ENCODE measurements at places on chromosomes 7 and 10.

DNA sequence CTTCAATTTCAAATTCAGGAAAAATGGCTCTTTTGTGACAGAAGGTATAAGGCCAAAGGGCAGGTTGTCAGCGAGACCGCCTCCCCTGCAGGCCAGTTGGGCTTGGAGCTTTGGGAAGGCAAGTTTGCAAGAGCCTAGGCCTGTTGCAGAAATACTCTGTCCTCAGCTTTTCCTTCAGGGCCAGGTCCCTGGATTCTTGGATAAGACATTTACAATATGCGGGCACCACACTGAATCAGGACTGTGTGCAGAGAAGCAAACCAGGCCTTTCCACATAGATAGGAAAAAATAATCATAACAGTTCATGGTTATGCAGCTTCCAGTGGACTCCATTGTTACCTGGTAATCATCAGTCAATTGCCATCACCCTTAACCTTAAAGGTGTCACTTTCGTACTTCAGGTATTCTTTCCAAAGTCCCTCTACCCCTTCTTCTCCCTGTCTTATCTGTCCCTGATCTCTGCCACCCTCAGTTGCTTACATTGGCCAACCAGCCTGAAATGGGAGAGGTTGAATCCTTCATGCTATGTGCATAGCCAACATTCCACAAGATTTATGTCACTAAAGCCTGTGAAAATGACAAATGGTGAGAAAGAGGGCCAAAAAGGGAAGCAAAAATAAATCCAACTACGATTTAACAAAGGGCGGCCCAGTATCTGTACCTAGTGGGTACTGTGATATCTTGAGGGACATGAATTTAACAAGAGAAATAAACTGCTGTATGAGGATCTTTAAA lies 304.5 kb upstream of the NFE2L3 start:
- DNase-seq = no peak

GRCh38 chr10:79927111-79927828 lies 21.6 kb downstream of the SFTPD start:
- DNase-seq = no peak

DNA sequence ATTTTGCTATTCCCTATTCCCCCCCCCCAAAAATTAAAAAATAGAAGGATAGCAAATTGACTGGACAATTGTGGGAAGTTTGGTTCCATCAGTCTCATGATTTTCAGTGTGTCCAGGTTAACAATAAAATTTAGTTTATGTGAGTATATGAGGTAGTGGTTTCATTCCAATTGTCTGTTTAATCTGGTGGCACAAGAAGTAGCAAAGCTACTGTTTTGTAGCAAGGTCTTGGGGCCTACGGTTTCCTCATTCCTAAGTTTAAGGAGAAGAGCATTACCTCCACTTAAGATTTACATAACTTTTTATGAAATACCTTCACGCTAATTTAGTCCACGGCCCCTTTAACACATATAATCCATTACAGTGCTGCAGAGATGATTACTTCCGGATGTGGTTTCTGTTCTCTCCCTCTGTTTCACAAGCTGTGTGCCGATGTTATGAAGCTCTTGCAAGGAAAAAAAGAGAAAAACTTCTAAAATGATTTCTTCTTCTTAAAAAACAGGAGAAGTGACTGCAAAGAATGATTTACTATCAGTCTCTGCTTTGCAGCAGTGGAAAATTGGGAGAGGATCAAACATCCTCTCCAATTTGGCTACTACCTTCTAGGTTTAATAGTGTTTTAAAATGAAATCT lies 32.7 kb upstream of the NPVF start:
- peak; percentile 60 for DNase-seq

GRCh38 chr10:45064998-45065397 lies 64.3 kb downstream of the ZNF22 start:
- no peak for DNase-seq

DNA sequence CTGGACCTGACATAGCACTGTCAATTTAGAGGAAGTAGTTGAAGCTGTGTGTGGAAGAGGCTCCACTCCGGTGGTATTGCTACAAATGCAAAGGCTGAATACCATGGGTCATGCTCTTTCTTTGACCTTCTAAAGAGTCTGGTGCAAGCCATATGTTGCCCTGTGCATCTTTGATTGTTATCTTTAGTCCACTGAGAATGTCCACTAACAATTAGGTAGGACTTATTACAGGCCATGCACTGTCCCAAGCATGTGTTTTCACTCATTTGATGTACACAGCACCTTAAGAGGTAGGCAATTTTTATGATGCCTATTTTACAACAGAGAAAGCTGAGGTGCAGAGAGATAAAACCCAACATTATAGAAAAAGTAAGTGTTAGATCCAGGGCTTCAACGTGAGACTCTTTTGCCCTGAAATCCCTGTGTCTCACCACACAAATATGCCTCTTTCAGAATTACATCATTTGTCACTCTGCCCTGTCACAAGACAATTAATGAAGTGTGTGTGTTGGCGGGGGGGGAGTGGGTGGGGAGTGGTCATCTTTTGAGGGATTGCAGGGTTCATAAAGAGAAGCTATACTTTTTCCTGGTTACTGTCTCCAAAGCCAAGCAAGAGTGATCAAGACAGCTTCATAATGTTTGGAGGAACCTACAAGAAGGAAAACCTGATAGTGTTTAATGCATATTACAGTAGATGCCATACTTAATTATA lies 637.6 kb upstream of the IGFBP3 start:
- no peak for DNase-seq

DNA sequence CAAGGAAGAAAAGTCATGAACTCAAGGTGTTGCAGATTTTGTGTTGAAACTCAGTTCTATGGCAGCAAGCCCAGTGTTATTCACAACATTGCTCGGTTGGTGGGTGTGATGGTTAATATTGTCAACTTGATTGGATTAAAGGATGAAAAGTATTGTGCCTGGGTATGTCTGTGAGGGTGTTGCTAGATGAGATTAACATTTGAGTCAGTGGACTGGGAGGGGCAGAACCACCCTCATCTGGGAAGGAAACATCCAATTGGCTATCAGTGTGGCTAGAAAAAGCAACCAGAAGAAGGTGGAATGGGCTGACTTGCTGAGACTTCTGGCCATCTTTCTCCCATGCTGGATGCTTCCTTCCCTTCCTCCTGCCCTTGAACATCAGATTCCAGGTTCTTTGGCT lies 353.2 kb downstream of the ADRA2A start:
- no peak for DNase-seq

GRCh38 chr10:1368842-1369171 lies 312.6 kb downstream of the WDR37 start:
- no peak for DNase-seq

- peak; percentile 11 for DNase-seq
Measured at GRCh38 chr10:65891073-65891981, 1034.5 kb upstream of the LRRTM3 start.

DNA sequence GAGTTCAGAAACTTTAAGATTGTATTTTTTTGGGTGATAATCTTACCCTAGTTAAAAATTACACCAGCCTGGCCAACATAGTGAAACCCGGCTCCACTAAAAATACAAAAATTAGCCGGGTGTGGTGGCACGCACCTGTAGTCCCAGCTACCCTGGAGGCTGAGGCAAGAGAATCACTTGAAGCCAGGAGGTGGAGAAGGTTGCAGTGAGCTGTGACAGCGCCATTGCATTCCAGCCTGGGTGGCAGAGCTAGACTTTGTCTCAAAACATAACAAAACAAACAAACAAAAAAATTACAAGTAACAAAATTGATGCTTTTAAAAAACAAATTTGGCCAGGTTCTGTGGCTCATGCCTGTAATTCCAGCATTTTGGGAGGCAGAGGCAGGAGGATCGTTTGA lies 76.7 kb downstream of the ANKRD61 start:
- no peak for DNase-seq

GRCh38 chr7:147376192-147376591 lies 1214.4 kb upstream of the C7orf33 start:
- DNase-seq = no peak

DNA sequence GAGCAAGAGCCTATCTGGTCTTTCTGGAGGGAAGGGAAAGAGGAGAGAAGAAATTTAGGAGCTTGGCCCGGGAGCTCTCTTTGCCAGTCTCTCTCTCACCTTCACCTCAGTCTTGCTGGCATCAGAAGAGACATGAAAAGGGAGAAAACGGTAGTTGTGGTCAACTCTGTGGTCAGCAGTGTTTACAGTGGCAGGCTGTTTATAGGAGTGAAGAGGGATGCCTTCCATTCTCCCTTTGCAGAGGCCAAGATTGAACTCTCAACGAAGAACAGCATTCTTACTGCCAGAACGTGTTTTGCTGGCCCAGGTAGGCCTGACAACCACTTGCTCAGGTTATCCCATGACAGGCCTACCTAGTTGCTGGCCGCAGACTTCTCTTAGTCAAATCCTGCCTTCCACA lies 133.3 kb downstream of the CCDC3 start:
- no peak for DNase-seq

DNA sequence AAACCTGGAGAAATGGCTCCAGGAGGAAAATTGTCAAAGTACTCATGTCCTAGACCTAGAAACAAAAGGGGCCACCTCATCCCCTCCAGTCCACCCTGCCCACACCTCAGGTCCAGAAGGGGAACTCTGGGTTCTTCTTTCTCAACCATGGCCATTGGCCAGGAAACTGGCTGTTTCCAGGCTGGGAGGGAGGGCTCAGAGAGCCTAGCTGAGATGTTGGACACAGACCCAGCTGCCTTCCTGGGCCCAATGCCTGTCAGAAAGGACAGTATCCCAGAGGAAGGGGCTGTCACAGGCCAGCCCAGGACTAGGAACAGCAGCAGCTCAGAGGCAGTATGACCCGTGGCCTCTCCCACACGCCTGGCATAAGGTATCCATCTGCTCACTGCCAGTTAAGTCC lies 9.6 kb downstream of the GRID1 start:
- DNase-seq = no peak

DNA sequence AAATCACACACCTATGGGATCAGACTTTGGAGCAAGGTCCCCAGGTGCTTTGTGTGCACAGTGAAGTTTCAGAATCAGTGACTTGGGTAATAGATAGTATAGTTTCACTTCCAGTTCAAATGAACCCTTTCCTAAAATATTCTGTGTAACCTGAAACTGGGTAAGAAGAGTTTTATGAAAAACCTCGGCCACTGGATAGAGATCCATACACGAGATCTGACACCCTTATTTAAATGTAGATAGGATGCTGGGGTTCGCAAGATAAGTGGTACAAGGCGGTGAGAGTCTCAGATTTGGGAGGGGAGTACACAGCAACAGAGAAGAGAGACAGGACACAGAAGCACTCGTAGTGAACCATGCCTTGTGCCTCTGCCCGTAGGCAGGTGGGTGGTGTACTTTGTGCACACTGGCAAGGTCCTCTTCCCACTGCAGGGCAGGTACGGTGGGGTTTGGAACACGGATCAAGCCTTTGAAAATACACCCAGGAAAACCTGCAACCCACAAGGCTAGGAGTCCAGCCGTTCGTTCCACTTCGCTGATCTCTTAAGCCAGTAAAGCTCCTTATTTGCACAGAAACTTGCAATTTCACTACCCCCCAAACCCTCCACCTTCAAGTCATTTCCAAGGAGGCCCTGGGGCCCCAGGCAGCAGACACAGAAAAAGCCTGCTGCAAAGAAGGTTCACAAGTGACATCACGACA lies 162.8 kb downstream of the USP6NL start:
- DNase-seq = peak; percentile 59

GRCh38 chr10:59709395-59710125 lies at the start of gene SLC16A9:
SLC16A9 (minus strand) TSS chr10:59709850; CDS start chr10:59684291, 25,559 bp downstream.
- DNase-seq = no peak

DNA sequence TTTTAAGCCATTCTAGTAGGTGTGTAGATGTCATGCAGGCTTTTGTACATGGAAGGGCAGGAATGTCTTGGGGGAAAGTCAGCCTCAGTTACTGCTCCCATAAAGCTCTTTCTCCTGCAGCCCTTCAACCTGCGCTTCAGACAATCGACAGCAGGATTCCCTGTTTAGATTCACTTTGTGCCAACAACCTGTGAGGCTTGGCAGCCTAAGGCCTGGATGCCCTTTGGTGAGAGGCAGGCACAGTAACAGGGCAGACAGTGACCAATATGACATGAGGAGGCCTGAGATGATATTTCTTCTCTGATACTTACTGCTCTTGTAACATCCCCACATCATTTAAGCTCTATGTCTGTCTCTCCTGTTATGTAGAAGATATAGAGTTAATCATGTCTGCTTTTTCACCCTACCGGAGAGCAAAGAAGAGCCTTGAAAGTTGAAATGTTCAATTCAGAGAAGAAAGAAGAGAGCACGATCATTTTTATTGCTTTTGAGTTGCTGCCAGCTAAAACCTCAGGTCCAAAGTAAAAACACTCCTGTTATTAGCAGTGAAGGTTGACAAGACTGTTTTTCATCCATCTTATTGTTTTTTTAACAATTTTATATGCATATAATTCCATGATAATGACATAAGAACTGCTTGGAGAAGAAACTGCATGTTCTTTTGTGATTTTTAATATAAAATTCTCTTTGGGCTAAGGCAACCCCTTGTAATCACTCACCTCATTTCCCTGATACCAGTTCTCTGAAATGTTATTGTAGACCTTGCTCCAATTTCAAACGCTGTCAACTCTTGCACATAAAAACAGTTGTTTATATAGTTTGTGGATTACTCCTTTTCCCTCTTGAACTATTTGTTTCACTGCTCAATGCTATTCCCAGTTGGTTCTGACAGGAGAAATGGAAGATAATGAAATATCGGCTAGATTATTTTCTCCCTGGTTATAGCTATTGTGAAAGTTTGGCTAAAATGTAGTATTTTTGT lies 140.9 kb downstream of the GALNT17 start:
- no peak for DNase-seq

GRCh38 chr7:118195837-118196474 lies 12.0 kb downstream of the LSM8 start:
- peak; percentile 80 for DNase-seq

DNA sequence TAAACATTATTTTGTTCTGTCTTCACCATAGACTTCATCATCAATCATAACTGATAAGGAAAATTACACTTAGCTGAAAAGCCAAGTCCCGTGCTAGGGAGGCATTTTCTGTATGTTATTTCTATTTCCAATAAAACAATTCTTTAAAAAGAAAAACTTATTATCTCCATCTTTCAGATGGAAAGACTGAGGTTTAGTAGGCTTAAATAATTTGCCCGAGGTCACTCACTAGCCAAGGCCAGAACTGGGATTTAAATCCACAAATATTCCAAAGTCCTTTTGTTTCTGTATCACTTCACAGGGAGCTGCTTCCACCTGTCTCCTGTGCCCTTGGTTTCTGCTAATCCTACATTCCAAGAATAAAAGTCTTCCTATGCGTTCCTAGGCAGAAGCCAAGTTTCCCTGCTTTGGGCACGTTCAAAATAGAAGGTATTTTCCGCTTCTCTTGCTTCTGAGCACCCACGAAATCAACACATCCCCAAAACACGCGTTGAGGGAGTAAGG lies 732 bp downstream of the CPVL start:
- no peak for DNase-seq
